ENCODE measurements at places on chromosomes 1 and 21.

- DNase-seq, result no peak
These were observed 239.8 kb upstream of the C1orf105 start for GRCh38 chr1:172180501-172181285.

- no peak for DNase-seq
These were observed 25.7 kb upstream of the ERICH3 start for GRCh38 chr1:74699331-74699730.

DNA sequence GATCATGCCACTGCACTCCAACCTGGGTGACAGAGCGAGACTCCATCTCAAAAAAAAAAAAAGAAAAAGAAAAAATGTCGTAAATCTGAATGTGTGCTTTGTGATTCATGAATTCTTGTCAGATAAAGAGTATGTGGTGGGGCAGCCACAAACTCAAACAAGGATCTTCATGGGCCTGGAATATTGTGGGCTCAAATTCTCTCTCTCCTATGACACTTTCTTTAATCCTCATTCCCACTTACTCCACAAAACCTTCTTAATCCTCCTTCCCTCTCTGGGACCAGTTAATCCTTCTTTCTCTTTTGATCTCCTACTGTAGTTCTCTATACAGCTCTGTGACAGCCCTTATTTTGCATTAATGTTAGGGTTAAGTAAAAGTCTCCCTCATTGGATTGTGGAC, 112.3 kb downstream of the AK5 start:
- DNase-seq, result no peak

- no peak for DNase-seq
These were observed 298.3 kb downstream of the PDE4B start for GRCh38 chr1:66090859-66091457.

DNA sequence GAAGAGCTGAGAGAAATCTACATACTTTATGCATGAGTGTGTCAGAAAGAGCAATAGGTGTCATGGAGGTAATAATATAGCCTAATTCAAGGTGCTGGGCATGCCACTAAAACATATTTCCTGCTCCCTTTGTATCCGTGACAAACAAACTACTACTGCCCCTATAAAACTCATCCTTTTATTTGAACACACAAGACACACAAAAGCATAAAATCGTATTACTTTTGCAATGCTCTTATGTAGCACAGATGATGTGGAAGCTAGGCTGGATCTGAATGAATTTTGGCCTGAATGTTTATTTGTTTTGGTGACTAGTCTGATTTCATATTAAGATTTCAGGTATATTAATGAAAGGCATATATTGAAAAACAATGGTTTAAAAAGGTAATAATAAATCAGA, 239.3 kb upstream of the NEGR1 start:
- no peak for DNase-seq

DNA sequence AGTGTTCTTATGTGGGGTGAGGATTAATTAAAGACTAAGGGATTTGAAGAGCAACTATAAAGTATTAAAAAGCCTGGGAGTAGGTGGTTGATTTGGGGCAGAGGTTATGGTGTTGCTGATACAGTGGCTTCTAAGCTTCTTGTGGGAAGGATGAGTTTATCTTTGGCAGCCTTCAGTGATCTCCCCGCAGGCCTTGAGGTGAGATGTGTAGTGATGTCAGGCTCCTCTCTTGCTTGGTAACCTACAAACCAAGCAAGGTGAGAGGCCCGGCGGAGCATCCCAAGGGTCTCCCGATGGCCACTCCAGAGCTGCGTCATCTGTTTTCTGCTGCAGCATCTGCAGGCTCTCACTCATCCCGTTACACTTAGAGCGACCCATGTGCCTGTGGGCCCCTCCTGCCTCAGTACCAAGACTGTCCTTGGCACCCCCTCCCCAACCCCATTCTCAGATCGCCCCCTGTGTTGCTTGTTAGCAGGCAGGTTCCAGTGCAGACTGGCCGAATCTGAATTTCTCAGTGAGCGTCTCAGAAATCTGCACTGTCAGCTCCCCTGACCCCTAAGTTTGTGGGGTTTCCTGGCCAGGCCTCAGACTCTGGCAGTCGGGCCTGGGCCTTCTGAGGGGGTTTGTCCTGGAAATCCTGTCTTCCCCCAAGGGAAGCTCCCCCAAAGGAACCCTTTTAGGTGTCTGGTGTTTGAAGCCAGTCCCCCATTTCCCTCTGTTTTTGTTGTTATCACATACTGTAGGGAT, 77.9 kb downstream of the GALNT2 start:
- no peak for DNase-seq

DNA sequence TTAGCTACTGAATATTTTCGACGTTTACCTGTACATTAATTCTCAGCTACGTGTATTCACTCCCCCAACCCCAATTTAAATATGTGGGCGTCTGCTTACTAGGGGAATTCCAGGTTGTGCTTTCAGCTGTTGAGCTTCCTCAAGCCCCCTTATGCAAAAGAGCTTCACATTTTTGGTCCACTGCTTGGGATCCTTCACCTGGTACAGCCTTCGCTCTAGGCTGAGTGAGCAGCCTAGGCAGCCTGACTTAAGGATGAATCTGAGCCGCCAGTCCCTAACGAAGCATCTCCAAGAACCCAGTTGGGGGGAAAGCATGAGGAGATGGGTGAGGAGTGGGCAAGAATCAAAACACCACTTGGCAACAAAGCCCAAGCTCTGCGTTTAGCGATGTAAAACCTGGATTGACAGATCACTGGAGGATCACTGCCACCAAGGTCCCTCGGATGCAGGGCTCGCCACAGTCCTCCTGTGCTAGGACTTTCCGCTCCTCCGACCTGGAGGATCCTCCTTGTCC, 674 bp downstream of the BCL10 start:
- no peak for DNase-seq

- DNase-seq, result no peak
These were observed 40.7 kb upstream of the ETS2 start for GRCh38 chr21:38765056-38765455.

- no peak for DNase-seq
These were observed 455.3 kb upstream of the USP24 start for GRCh38 chr1:55670331-55671082.

DNA sequence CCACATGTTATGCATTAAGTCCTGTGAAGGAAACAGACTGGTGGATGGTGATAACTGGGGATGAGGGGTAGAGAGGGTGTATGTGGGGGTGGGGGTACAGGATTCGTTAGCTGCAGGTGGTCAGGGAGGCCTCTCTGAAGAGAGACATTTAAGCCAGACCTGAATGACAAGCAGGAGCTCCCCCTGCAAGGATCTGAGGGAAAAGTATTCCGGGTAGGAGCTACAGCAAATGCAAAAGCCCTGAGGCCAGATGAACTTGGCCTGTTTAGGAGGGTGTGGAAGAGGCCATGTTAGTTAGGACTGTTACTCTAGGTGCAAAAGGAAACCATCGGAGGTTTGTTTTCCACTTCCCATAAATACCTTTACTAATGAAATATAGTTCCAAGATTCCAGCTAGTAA, 9.9 kb downstream of the ARHGEF10L start:
- DNase-seq, result no peak

GRCh38 chr1:247415423-247416361, at the start of gene NLRP3:
Gene NLRP3, plus strand, starts transcription at chr1:247416173. Its CDS starts 2,628 bp downstream, at chr1:247418801.
- DNase-seq, result no peak

DNA sequence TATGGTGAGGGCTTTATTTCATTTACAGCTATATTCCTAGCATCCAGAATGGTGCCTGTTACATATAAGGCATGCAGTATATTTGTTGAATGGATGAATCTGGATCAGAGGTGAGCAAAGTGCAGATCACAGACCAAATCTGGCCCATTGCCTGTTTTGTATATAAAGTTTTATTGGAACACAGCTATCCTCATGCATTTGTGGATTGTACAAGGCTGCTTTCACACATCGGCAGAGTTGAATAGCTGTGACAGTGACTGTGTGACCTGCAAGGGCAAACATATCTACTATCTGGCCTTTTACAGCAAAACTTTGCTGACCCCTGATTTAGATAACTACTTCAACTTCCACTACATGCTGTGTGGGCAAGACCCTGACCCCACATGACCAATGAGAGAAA, 54.0 kb upstream of the MRPS6 start:
- no peak for DNase-seq

DNA sequence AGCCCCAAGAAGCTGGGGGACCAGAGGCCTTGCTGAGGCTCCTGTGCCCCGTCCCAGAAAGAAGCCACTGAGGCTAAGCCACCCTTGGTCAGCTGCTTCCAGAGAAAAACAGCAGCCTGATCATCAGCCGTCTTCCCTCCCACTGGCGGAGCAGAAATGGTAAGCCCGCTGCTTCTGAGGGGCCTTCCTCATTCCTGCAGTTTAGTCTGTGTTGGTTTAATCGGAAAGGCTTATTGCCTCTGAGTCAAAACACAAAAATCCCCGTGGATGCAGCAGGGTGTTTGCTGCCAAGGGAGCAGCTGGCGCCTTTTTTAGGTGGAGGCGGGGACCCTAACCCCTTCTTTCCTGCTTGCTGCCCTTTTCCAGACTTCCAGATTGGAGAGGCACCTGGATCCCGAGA, 33.9 kb downstream of the SPSB1 start:
- no peak for DNase-seq

Data from NCI-H510A (cell line).